ENCODE measurements at places on chromosomes 16 and 17. TPM values are rescaled to one million over a fixed set of nuclear protein-coding genes. Genes with fewer than 3 reads are reported as not detected.

GRCh38 chr17:37737971-37738370 lies 6.9 kb downstream of the HNF1B start:
- no peak for DNase-seq

DNA sequence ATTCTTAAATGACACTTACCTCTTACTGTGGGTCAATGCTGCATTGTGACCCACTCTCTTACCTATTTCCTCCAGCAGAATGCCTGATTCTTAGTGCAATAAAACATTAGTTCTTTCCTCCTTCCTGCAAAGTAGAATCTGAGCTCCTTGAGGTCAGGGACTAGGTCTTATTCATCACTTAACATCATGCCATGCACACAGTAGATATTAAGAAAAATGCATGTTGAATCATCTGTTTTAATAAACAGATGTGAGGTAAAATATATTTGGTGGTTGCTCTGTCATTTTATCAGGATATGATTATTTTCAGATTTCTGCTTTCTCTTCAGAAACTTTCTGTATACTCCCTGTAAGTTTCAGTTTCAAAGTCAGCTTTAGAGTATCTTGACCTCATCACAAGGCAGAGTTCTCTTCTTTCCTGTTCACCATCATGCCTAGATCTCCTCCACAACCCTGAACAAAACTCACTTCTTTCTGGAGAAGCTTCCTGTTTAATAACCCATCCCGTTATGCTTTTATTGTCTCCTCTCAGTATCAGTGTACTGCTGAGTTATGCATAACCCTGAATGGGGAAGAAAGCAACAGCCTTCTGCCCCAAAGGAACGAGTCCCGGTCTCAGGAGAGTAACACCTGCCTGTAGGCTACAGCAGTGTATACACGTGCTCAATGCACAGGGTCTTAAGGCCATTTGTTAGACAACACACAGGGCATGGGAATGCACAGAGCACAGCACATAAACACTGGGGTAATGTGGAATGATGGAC lies 30.3 kb upstream of the SUPT4H1 start:
- DNase-seq = no peak

- DNase-seq = no peak
Measured at GRCh38 chr17:8473451-8474192, 37.9 kb downstream of the NDEL1 start.

DNA sequence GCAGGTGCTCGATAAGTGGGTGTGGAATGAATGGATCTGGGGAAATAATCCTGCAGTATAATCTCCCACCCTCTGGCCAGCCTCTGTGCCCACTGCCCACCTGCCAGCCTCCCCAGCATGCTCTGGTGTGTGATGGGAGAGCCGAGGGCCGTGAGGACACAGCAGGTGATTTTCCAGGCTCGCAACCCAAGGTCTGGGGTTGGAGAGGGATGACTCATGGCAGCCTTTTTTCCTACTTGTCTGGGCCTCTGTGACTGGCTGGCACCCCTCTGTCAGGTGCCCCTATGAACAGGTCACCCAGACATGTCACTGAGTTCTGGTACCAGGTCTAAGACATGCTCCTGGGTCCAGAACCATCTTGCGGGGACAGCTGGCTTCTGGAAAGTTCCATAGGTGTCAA lies 385.7 kb upstream of the TNRC6C start:
- no peak for DNase-seq

DNA sequence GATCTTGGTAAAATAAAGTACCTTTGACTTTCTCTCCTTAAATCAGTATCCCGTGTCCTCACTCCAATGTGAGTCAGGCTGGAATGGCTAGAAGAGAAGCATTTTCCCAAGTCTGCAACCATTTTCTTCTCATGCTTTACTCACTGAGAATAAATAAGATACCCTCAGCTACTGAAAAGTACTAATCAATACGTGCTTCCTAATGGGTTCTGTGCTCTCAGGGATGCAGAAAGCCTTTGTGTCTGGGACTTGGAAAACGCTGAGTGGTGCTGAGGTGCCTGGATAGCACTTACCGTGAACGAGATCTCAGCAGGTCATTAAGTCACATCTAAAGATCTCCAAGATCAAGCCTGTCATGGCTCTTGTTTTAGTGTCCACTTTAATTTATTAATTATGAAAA lies 672.3 kb upstream of the C16orf82 start:
- DNase-seq = no peak

GRCh38 chr17:2709183-2709661 lies 2.3 kb downstream of the CLUH start:
- no peak for DNase-seq

DNA sequence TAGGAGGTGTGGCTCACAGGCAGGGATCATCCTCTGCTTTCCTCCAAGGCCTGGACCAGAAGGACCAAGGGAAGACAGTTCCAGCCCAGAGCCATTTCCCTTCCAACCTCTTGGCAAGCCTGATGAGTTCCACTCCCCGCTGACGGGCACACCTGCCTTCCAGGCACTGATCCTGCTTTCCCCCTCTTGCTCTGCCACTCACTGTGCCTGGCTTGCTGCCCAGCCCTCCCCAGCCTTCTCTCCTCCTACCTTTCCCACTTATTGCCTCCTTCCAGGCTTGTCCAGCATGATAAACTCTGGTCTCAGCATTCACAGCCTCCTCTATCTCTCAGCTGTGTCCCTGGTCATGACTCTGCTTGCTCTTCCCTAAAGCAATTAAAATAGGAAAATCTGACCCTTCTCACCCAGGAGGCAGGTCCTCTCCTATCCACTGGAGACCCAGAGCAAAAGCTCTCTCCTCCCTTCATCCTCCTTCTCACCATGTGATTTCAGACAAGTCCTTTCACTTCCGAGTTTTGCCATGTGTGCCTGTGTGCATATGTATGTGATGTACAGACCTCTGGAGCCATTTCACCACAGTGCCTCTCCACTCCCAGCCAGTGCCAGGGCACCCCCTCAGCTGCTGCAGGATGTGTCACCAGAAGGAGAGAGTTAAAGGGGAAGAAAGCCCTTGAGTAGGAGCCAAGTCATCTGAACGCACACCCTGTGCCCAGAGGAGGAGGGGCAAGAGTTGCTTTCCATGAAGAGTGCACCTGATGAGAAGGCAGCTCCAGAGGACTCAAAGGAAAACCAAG lies 13.4 kb upstream of the TMEM170A start:
- peak; percentile 61 for DNase-seq

DNA sequence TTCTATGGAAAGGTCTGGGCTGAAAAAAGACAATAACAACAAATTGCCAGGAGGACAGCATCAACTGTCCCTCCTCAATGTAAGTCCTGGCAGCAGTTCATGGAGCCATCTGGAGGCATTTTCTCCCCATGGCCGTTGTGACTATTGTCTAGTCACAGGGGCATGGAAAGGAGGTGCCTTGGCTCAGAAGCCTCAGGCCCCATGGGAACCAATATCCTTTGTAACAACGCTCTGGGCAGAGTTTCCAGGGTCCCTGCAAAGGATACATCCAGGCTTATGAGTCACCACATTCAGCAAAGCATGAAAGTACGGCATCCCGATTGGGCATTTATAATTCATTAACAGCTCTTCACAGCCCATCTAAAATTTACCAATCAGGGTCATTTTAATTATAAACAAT lies 85.2 kb downstream of the GLG1 start:
- no peak for DNase-seq

GRCh38 chr16:89815639-89816348 lies 653 bp downstream of the FANCA start:
- no peak for DNase-seq

Gene USP6
- total RNA-seq = 2.2 TPM

Gene GJD3
- 0.27 TPM for total RNA-seq

DNA sequence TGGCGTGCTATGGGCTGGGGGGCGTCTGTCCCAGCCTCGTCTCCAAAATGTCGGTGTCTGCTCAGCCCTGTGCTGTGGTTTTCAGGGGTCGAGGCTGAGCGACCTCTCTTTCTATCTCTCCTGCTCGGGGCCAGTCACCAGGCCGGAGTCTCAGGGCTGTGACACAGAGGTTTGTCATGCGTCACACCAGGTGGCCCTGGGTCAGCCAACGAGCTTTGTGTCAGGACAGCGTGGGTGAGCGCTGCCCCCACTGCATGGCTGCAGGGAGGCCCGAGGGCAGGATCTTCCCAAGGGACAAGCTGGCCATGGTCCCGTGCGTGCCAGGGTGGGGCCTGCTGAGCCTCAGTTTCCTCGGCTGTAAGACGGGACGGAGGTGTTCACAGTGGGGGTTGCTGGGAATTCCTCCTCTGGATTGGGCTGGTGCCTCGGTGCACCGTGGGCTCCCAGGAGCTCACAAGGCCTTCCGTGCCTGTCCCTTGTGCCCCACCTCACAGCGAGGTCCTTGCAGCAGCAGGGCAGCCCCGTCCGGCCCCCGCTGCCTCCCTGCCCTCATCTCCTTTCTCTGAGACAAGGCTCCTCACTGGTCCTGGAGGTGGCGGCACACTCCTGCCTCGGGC lies 50.5 kb downstream of the CBFA2T3 start:
- DNase-seq = no peak

DNA sequence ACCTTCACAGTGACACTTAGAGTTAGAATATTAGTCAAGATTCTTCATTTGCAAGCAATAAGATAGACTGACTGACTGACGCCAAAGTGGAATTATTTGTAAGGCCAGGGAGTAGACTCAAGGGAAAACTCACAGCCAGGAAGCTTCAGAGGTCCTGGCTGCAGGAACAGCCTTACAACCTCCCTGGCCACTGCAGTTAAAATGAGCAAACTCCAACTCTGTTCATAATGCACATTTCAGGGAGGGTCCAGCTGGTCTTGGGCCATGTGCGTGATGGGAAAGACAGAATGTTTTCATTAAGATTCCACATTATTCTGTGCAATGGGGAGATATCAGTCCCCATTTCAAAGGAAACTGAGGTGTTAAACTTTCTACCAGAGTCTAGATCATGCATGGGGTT lies 9.9 kb downstream of the CAPNS2 start:
- no peak for DNase-seq

Gene CNGB1
- not detected for total RNA-seq

- DNase-seq = no peak
Measured at GRCh38 chr16:73095885-73096421, 48.0 kb upstream of the ZFHX3 start.

Gene SOST
- not detected for total RNA-seq

- no peak for DNase-seq
Measured at GRCh38 chr16:24124291-24124690, 131.8 kb upstream of the CACNG3 start.

GRCh38 chr16:17278988-17279387 lies 191.8 kb downstream of the XYLT1 start:
- no peak for DNase-seq

DNA sequence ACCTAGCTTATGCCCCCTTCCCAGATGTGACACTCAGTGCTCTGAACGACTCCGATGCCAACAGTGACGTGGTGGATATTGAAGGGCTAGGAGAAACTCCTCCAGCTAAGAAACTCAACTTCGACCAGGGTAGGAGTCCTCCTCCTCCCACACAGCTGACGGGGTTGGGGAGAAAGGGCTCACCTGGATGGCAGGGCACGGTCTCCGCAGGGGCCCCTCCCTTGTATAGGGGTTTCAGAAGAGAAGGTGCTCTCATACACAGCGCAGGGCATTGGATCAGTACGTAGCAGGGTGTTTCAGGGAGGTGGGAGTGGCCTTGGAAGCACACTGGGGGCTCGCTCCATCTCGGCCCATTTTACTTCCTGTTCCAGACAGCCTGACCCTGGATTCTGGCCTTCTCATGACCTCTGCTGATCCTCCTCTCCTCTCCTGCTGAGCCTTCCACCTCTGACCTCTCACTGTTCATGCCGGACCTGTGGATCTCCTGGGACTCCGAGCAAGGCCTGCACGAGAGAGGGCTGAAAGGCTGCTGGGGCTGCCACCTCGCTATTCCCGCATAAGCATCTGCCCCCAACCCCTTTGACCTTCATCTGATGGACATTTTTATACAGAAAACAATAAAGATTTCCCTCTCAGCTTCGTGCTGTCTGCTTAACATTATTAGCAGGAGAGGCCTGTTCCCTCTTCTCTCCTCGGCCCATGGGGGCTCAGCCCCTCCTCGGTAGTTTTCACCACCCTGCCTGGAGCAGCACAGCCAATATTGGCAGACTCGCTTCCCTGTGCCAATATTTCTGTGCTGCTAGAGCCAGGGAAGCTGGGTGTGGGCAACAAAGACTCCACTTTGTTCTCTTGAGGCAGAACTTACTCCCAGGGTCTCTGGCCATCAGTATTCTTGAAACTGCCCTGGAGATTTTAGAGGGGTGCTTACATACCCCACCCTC lies 4.7 kb downstream of the RNASEK start:
- DNase-seq = no peak

GRCh38 chr17:74455025-74455545 lies 11.3 kb upstream of the CD300A start:
- no peak for DNase-seq

GRCh38 chr17:77061669-77062068 lies 79.1 kb upstream of the SEC14L1 start:
- no peak for DNase-seq

GRCh38 chr17:7307686-7308624 lies 527 bp downstream of the EIF5A start:
- peak; percentile 44 for DNase-seq

GRCh38 chr16:65068151-65068740 lies 53.6 kb downstream of the CDH11 start:
- no peak for DNase-seq

GRCh38 chr16:66064801-66065530 lies 301.5 kb upstream of the CDH5 start:
- DNase-seq = no peak

Gene PRAC2
- not detected for total RNA-seq

Gene MRC2
- total RNA-seq = 25.3 TPM

Gene TBC1D28
- total RNA-seq = under 0.01 TPM

Measured in hematopoietic multipotent progenitor cell (in vitro differentiated cells).